ENCODE measurements at places on chromosomes 12 and 14.

GRCh38 chr12:104247698-104248097 is 32.1 kb downstream of the TXNRD1 start:
- no peak for DNase-seq

DNA sequence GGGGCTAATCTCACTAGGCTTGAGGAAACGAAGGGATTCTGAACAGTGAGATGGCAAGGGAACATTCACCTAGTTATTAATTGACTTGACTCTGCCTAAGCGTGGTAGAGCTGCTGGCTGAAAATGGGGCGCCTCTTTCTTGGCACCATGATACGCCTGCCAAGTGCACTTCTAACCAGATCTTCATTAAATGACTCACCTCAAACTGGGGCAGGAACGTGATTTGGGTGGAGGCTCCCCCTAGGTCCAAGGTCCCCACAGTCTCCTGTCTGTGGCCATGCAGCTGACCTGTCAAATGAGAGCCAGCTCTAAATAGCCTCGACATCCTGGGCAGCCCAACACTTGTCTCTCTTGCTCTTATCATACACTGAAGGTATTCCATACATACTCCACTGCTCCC is 26.0 kb downstream of the COQ6 start:
- DNase-seq: no peak

GRCh38 chr12:67909091-67909531 is 80.1 kb upstream of the IFNG-AS1 start:
- DNase-seq: peak; percentile 94

DNA sequence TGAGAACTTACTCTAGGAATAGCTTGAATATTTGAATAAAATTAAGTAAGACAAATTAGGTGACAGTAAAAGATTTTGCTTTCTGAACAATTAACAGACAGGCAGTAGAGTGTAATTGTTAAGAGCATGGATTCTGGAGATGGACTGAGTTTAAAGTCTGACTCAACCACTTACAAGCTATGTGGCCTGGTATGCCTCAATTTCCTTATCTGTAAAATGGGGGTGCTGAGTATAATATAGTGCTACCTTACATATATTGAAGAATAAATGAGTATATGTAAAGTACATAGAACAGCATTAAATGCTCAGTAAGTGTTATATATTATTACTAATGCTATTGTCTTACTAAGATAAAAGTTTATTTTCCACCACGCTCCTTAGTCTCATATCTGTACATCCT is 7.1 kb downstream of the MIA2 start:
- DNase-seq: no peak

- no peak for DNase-seq
Observed at GRCh38 chr12:45582536-45582935, 147.0 kb upstream of the ARID2 start.

GRCh38 chr12:65778258-65779090 is 45.8 kb upstream of the HMGA2 start:
- peak; percentile 68 for DNase-seq

DNA sequence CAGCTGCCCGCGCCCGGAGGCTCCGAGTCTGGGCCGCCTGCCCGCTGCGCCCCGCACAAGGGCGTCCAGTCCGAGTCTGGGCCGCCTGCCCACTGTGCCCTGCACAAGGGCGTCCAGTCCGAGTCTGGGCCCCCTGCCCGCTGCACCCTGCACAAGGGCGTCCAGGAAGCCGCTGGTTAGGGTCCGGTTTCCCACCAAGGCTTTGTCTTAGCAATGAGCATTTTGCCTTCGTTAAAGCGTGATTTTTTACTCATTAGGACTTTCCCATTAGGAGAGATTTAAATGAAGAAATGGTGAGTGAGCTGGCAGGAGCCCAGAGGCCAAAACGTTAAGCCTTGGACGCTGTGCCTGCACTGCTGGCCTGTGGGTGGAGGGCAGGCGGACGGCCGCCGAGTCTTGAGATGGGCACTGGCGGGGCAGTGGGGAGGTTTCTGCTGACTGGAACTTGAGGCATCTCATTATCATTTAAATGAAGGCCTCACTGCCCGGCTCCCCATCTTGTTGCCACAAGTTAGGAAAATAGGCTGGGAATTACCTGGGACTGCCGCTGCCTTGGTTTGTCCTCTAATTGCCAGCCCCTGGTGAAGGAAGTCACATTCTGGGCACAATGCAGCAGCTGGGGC is 36.0 kb downstream of the FBRSL1 start:
- DNase-seq: no peak

GRCh38 chr12:86496595-86496994 is 240.4 kb upstream of the MGAT4C start:
- DNase-seq: peak; percentile 13

GRCh38 chr12:54407183-54407905 is 11.7 kb downstream of the ITGA5 start:
- no peak for DNase-seq

- no peak for DNase-seq
Observed at GRCh38 chr14:95307402-95308041, 12.2 kb downstream of the CLMN start.

DNA sequence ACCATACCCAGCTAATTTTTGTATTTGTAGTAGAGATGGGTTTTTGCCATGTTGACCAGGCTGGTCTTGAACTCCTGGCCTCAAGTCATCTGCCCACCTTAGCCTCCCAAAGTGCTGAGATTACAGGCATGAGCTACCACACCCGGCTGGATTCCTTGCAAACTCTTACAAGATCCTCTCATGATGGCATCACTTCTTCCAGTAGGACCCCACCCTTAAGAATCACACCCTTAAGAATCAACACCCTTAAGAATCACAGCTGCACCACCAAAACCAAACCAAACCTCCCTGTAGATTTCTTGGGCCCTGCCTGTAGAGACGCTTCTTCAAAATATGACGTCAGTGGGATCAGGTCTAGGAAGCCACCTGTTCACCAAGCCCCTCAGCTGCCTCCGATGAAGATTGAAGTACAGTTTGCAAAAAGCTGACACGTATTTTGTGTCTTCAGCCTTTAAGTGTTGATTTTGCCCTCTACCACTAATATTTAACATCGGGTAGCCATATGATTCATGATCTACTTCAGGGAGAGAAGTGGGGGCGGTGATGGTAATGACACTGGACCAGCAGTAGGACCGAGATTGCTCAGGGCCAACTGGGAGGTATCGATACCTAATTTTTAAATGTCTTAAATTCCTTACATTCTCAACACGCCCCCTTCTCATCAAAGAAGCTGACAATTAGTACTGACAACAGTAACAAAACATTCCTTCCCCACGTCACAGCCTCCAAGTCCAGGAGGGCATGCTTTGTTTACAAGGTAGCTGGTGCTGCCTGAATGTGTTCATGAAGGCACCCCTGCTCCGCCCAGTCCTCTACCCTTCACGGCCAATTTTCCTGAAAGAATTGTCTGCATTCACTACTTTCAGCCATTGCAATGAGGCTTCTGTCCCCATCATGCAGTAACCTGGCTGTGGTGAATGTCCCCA is 57.2 kb downstream of the ESRRB start:
- DNase-seq: no peak

DNA sequence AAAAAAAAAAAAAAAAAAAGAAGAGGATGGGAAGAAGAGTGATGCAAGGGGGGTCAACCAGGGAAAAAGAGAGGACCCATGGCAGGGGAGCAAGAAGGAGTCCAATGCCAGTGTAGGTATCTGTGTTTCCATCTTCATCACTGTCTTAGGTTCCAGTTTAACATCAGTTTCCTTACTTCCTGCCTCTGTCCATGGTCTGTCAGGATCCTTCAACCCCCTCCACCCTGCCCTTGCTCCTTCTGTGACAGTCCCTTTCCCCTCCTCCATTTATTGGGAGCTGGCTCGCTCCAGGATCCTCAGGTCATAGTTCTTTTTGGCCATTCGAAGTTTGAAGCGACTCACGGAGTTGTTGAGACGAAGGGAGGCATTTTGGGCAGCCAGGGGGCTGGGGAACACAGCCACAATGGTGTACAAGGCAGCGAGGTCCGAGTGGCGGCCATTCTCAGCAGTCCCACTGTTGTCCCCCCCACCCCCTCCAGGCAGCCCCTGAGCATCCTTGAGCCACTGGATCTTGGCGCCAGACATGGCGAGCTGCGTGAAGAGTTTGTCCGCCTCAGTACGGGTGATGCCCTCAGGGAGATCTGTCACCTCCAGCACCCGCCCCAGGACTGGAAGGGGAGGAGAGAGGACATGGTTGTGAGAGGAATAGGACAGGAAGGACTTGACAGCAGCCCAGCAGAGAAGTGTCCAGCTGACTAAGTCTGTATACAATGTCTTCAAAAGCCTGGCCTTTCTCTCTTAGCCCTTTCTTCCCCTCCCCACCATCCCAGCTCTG is 3.7 kb upstream of the STAC3 start:
- DNase-seq: no peak

DNA sequence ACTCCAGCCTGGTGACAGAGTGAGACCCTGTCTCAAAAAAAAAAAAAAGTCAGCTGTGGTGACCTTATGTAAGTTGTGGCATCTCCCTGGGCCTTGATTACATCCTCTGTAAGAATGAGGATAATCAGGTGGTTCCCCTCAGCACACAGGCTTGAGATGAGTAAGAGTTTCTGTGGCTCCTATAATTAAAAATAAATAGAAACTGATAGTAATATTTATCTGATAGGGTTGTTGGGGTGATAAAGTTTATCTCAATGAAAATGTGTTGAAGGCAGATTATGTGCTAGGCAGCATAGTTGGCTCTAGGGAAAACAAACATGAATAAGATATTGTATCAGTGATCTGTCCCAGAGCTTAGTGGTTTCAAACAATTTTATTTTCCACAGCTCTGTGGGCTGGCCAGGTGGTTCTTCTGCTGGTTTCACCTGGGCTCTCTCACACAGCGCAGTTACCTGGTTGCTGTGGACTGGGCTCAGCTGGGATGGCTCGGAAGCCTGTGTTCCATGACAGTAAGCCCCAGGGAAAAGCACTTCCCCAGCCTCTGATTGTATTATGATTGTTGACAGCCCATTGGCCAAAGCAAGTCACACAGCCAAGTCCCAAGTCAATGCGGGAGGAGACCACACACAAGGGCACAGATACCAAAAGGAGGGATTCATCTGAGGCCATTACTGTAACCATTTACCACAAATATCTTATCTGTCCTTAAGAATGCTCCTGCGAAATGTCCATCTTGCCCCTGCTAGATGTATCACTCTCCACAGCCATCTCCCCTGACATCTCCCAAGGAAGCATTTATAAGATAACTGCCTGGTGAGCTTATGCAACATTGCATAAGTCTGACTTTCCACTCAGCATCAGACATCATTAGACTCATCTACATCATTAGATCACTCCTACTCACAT is 151.7 kb downstream of the NUAK1 start:
- peak; percentile 24 for DNase-seq

GRCh38 chr14:50550294-50550693 is 9.7 kb upstream of the ATL1 start:
- DNase-seq: no peak

GRCh38 chr12:124866883-124867400 is 3.3 kb upstream of the SCARB1 start:
- no peak for DNase-seq

DNA sequence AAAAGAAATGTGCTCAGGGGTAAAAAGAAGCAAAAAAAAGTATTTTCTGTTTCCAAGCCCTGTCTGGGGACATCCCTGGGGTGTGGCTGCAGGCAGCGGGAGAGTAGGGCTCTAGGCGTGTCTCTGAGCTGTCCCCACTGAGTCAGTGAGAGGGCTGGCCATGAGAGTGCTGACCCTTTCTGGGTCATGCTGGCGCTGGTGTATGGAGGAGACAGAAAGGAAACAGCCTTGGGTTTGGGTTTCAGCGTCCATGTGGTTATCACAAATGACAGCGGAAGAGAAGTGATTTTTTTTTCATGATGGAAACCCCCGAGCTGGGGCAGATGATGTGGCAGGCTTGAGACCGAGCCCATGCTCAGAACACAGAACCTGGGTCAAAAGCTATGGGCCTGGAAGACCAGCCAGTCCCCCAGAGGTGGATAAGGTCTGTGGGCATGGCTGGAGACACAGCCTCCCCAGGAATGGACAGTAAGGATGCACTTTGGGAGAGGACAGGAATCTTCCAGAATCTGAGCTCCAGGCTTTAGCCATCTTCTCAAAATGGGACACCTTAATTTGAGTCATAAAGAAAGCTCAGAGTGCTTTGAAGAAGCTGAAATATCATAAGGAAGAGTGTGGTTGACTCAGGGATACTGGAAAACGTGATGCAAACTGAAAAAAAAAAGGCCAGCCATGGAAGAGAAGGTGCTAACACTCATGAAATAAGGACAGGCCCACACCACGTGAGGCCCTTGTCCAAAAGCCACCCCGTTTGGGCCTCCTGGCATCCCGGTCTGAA is 36.2 kb downstream of the SYNE3 start:
- no peak for DNase-seq

DNA sequence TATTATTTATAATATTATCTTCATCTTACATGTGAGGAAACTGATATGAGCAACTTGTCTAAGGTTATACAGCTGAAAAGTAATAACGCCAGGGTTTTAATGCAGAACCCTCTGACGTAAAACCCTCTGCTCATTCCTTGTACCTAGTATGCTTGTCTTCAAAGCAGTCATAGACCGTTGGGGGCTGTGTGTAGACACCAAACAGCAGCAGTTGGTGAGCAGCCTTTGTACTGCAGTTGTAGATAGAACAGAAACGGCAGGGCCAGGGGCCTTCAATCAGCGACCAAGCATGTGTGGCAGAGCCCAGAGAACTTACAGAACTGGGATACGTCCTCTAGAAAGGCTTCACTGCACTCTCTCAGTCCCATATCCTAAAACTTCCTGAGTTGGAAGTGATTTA is 28.1 kb downstream of the EVL start:
- no peak for DNase-seq

DNA sequence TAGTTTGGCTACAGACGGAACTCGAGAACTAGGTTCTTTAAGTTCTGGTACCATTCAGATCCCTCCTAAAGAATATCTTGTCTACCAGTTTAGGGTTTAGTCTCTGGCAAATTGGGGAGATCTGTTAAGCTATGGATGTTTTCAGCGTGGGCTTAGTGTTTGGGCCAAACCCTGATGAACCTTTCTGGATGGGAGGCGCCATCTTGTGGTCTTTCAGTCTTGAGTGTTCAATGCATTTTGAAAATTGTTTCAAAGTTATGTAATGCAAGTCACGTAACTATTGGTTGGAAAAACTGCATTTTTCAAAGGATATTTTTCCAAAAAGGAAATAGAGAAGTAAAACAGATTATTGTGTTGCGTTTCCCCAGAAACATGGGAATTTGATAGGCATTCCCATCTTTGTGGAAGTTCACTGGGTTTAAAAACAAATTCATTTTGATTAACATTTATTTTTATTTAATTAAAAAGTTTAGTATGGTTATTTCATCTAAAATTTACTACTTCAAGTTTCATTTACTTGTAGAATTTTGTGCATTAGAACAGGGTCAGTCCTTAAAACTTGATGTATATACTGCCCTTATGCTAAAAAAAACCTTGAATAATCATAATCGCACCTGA is 169.0 kb downstream of the PRIMA1 start:
- peak; percentile 28 for DNase-seq

DNA sequence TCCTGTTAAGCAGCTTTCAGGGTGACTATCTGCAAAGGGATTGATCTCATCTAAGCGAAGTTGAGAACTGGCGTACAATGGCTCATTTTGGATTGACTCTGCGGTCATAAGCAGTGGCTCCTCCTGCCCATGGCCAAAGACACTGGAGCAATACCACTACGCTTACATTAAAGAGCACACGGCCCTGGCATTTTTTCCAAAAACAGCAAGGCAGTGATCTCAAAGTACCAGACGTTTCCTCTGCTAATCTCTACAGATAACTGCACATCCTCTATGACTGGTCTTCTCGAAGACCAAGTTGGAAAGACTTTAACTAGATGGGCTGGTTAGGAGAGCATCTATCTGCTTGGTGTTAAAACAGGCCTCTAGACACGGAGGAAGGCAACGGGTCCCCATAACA is 2.7 kb downstream of the PITPNM2 start:
- DNase-seq: no peak

- DNase-seq: peak; percentile 74
Observed at GRCh38 chr12:3311027-3311402, 180.0 kb upstream of the PRMT8 start.
